ENCODE measurements at places on chromosomes 16 and 17. TPM values are rescaled to one million over a fixed set of nuclear protein-coding genes. Genes with fewer than 3 reads are reported as not detected.

Gene ODAD4
- 2.2 TPM for total RNA-seq

Gene CAVIN1
- 0.16 TPM for total RNA-seq

Gene HLF
- 4.9 TPM for total RNA-seq

Gene KSR1
- total RNA-seq: 19.4 TPM

Gene KIF18B
- total RNA-seq: 0.08 TPM

Gene LGALS9B
- total RNA-seq: not detected

Gene NPIPB6
- total RNA-seq: 2.4 TPM

Gene IRF8
- 11.3 TPM for total RNA-seq

Gene SLC12A3
- total RNA-seq: not detected

DNA sequence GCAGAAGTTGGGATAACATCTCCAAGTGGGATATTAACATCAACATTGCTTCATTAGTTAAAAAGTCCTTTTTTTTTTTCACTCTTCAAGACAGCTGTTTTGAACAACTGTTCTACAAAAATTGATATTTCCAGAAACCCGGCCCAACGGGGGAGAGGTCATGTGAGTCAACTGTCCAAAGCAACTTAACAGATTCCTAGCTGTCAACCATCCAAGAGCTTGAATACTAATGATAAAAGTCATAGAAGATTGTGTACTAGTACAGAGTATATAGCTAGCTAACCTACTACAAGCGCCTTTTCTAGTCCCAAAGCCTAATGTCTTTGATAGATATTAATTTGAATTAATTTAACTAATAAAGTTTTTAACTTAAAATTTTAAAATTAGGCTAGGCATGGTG, 172.0 kb downstream of the CYB561 start:
- DNase-seq: no peak

- no peak for DNase-seq
Observed at GRCh38 chr16:85832570-85833218, 33.2 kb downstream of the COX4I1 start.

DNA sequence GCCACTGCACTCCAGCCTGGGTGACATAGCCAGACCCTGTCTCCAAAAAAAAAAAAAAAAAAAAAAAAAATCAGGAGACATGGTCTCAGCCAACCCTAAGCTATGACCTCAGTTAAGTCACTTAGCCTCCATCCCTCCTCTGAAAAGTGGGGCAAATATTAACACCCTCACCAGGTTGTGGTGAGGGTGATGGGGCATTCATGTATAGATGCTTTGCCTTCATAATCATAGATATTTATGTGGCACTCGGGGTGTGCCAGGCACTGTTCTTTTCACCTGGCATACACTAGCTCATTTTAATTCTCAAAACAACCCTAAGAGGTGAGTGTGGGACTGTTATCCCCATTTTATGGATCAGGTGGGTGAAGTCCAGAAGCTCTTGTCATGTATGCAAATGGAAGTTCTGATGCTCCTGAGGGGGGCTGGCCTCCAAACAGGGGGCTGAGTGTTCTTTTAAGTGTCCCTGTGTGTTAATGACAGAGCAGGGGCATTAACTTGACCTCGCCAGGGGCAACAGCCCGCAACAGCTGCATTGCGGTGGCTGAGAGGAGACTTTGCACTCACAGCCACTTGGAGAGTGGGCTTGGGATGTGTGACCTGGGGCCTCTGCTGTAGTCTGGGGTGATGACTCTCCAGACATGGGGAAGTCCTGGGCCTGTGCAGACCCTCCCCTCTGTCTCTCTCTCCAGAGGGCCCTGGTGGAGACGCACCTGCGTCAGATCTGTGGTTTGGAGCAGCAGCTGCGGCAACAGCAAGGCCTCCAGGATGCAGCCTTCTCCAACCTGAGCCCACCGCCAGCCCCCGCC, 4.1 kb downstream of the TBKBP1 start:
- DNase-seq: no peak

- DNase-seq: no peak
Observed at GRCh38 chr17:11353601-11354000, 112.6 kb downstream of the SHISA6 start.

GRCh38 chr16:2475413-2476344, 752 bp downstream of the TBC1D24 start:
- DNase-seq: peak; percentile 45

GRCh38 chr16:17270111-17270510, 200.6 kb downstream of the XYLT1 start:
- no peak for DNase-seq

GRCh38 chr17:29495011-29495410, 71.8 kb downstream of the ABHD15 start:
- DNase-seq: no peak

DNA sequence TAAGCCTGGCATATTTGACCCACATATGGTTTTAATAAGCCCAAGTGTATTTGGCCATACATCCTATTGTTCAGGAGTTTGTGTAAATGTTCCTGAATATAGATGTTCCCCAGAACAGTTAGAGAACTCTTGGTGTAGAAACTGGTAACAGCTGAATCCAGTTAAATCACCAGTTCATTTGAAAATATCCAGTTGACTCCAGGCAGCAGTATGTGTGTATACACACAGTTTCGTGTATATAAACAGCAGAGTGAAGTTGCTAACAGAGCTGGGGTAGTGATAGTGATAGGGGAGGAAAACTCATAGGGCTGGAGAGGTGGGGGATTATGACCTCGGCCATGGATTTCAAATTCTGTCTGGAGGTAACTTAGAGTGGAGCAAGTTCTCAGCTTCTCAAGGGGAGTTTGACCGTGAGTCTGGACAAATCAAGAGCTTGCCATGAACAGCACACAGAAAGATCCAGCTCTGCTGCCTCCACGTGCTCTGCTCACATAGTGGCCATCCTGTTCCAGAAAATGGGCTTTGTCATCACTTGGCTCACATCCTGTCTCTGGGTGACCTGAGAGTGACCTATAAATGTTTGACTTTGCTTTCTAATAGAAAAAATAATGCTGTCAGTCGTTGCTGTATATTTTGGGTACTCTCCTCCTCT, 30.6 kb upstream of the MMD start:
- DNase-seq: no peak

DNA sequence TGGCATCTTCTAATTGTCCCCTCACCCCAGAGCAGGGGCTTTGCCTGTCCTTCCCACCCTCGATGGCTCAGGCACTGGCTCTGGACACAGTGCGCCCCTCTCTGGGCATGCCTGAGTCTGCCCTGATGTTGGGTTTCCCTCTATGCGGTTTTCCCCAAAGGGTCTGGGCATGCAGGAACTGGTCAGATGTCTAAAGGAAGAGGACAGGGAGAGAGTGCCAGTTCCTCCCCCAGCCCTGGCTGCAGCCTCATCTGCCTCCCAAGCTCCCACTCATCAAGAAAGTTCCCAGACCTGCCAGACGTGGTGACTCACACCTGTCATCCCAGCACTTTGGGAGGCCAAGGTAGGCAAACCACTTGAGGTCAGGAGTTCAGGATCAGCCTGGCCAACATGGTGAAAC, 41.3 kb upstream of the PABPN1L start:
- no peak for DNase-seq

GRCh38 chr16:54116124-54116655, 170.4 kb downstream of the IRX3 start:
- no peak for DNase-seq

DNA sequence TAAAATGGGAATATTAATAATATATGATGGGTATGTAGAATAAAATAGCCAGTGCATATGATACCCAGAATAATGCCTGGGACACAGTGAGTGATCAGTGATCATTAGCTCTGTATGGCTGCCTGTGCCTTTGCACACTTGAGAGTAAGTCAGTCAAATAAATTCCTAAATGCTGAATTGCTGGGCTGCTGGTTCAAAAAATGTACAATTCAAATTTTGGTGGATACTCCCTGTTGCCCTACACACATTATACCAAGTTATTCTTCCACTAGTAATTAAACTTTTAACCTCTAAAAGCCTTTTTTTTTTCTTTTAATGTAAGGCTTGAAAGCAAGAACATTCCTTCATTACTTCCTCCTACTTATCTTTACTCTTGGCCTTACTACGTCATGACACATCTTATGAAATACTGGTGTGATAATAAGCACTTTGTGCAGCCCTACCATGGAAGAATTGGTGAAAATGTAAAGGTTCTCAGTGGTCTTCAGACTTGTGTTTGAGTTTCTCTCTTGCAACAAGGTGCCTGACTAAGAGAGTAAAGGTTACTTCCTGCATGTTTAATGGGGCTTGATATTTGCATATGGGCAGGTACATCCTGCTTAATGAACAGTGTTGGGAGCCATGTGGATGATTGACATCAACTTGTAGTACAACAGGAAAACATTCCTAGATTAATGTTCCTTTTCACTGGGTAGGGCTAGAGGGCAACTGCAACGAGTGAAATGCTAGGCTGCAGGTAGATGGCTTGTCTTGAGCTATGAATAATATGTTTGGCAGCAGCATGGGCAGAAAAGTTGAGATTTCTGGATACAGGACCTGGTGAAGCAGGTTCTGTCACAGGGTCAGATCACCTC, 84.3 kb downstream of the PRKCA start:
- no peak for DNase-seq

DNA sequence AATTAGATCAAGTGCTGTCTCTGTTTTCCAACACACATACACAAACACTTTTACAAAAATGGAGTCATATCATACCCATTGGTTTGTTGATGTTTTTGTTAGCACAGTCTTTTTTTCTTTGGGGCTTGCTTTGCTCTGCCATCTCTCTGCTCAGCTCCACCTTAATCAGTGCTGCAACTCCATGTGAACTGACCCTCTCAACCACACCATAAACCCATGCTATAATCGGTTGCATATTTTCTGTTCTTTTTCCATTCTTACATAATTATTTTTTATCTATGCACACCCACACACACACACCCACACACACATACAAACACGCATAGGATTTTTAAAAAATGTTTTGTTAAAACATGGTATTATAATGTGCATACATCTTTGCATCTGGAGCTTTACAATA, 91.0 kb upstream of the CDH13 start:
- no peak for DNase-seq

DNA sequence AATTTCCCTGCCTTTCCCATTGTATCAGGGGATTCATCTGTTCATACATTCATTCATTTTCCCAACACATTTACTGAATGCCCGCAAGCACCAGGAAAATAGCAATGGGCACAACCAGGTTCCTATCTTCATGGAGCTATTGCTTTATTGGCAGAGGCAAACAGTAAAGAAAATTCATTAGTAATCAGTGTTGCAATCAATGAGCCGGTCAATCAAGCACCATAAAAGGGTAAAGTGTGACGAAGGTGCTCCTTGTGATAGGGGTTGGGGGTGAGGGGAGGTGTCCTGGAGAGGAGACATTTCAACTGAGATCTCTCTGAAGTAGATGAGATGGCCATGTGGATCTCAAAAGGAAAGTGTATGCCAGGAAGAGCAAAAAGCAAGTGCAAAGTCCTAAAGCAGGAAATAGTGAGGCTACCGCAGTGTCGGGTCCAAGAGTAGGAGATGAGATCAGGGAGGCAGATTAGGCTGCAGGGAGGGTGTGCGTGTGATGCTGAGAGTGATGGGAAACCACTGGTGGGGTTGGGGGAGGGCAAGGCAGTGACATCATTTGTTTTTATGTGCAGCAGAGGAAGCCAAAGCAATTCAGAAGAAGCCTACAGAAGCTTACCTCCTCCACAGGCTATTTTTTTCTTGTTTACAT, 28.4 kb downstream of the CDH13 start:
- peak; percentile 67 for DNase-seq

DNA sequence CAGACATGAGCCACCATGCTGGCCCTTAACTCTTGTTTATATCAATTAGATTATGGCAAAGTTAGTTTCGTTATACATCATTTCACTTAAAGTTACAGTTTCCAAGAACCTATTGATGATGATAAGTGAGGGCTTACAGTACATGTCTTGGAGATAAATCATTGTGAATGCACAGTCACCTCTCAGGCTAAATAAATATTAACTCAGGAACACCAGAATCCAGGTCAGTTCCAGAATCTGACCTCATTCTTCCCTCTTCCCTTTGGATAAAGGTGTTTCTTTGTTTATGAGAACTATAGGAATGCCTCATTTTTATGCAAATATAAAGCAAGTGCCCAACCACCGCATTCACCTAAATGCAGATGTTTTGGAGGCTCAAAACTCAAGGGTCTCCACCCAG, 48.4 kb upstream of the CRYM start:
- no peak for DNase-seq

GRCh38 chr17:81553616-81554181, 1.5 kb upstream of the FAAP100 start:
- DNase-seq: no peak

DNA sequence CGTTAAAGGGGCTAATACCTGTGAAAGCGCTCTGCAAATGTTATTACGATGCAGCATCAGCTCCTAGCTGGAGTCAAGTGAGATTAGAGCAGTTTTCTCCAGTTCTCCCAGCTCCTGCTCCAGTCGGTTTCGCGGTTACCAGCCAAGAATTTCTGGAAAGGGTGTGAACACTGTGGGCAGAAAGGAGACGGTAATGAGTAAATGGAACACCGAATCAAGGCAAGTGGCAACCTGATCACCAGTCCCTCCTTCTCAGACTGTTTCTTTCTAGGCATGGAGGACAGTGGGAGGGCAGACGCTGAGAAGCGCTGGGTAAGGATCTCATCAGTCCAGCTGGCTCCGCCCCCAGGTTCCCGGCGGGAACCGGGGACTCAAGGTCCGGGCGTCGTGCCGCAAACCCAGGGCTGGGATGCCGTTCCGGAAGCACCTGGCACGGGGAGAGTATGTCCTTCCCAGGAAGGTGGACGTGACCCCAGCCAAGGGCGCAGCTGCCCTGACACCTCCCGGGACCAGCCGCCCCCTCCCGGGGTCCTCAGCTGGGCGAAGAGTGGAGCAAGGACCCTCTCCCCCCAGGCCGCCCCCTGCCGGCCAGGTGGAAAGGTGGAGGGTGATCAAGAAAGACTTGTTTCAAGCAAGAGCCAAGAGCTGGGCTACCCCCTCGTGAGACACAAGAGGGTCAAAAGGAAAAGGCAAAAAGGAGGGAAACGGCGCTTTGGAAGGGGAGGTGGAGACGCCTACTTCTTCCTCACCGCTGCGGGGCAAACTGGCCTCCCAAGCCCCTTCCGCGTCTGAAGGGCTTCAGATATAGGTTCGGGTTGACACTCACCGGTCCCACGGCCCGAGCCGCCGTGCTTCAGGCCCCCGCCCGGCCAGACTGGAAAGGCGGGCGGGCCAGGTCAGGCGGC, 481 bp downstream of the MYO19 start:
- peak; percentile 29 for DNase-seq

- DNase-seq: no peak
Observed at GRCh38 chr17:79609049-79609589, 1.7 kb downstream of the RBFOX3 start.

Measured in CD4-positive, alpha-beta T cell (primary cell).